ENCODE measurements at places on chromosomes 12 and 14.

- DNase-seq: no peak
These were observed 88.8 kb downstream of the SCFD1 start for GRCh38 chr14:30710876-30711275.

- DNase-seq: no peak
These were observed 206.0 kb upstream of the DCN start for GRCh38 chr12:91388573-91388972.

DNA sequence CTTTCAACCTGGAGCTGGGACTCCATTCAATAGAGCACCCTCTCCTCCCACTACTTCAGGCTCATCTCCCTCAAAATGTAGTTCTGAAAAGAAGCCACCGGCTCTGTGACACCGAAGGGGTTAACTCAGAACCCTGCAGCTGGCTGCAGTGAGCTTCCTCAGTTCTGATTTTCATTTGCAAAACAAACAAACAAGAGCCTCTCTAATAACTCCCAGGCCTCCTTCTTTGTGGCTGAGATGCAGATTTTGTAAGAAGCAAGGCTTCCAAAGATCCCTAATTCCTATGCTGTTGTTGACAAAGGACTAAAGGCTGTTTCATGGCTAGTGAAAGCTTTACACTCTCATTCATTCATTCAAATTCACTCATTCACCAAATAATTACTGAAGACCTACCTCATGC is 333.4 kb upstream of the TBX3 start:
- DNase-seq: no peak

- no peak for DNase-seq
These were observed 92.9 kb downstream of the GCH1 start for GRCh38 chr14:54809767-54810166.

GRCh38 chr12:65086236-65086635 is 34.9 kb downstream of the WIF1 start:
- no peak for DNase-seq

DNA sequence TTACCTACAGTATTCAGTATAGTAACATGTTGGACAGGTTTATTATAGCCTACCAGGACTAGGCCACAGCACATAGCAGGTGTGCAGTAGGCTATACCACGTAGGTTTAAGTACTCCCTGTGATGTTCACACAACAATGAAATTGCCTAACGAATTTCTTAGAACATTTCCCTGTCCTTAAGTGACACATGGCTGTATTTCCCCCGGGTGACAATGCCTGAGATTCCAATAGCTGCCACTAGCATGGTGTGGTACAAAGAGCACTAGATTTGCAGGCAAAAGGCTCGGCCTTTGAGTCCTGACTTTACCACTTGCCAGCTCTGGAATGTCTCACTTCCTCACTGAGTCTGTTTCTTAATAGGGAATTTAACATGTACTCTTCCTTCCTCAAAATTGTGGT is 19.7 kb downstream of the PTPN21 start:
- no peak for DNase-seq

DNA sequence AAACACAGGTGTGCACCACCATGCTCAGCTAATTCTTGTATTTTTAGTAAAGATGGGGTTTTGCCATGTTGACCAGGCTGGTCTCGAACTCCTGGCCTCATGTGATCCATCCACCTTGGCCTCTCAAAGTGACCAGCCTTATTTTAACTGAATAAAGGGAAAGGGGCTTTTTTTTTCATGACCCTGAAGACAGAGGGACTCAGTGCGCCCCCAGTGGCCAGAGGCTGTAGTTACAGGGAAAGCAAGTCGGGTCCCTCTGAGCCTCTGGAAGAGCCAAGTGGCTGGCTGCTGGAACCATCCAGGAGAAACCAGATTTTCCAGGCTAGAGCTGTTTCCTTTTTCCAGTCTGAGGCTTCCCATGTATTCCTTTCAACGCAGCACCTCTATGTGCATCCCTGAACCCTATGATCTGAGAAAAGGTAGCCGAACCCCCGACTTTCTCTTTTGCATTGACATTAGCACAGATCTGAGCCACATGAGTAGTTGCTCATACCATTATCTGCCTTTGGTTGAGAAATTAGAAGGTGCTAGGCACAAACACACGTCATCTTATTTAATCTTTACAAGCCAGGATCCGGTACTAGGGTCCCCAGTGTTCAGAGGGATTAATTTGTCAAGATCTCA is 342.7 kb downstream of the CACNA1C start:
- DNase-seq: peak; percentile 26
